M059J (cell line): ENCODE measurements at places on chromosomes 1 and 21. TPM values are rescaled to one million over a fixed set of nuclear protein-coding genes. Genes with fewer than 3 reads are reported as not detected.

Gene KRTAP21-3
- total RNA-seq = not detected in 2 replicates

Gene XCL2
- total RNA-seq = 0.39 TPM in 1 of 2 replicates, not detected in the other

Gene NFASC
- total RNA-seq = 17.6 and 24.1 TPM in 2 replicates

Gene LCE1B
- not detected in 2 replicates for total RNA-seq

Gene KRTAP12-2
- total RNA-seq = not detected in 2 replicates

Gene TOMM20
- 44.5 and 72.8 TPM in 2 replicates for total RNA-seq

Gene MFAP2
- total RNA-seq = 0.12 TPM in 1 of 2 replicates, not detected in the other

Gene DUSP12
- total RNA-seq = 39.9 and 44.5 TPM in 2 replicates

Gene ALPL
- 0.71 TPM in 1 of 2 replicates, not detected in the other for total RNA-seq

Gene ZMYND12
- total RNA-seq = 0.10 TPM in 1 of 2 replicates, not detected in the other

Gene PRAMEF8
- not detected in 2 replicates for total RNA-seq

Gene SH2D5
- 1.1 and 2.1 TPM in 2 replicates for total RNA-seq

Gene AKIRIN1
- total RNA-seq = 57.2 and 66.6 TPM in 2 replicates

Gene MEGF6
- total RNA-seq = 6.5 and 20.9 TPM in 2 replicates

Gene C4BPA
- total RNA-seq = 0.10 TPM in 1 of 2 replicates, not detected in the other

Gene SERTAD4
- 1.8 and 4.2 TPM in 2 replicates for total RNA-seq

Gene TRIM67
- total RNA-seq = 0.10 and 0.20 TPM in 2 replicates

Gene PTPN7
- not detected in 2 replicates for total RNA-seq

Gene TCHHL1
- total RNA-seq = not detected in 2 replicates

Gene TPRG1L
- total RNA-seq = 12.8 and 16.0 TPM in 2 replicates

Gene CD1E
- total RNA-seq = not detected in 2 replicates

Gene OR6K3
- total RNA-seq = not detected in 2 replicates
